ENCODE measurements at places on chromosomes 6 and 20.

GRCh38 chr20:57200882-57201695 is 65.4 kb downstream of the BMP7 start:
- no peak overlapping the region for H3K27ac ChIP-seq
- no peak overlapping the region for H3K4me3 ChIP-seq
- no peaks in the 10 kb centered on the region for H3K27me3 ChIP-seq
- H3K4me1 ChIP-seq, result no peaks in the 10 kb centered on the region
- H3K36me3 ChIP-seq, result no peaks in the 10 kb centered on the region
- no peak for DNase-seq

DNA sequence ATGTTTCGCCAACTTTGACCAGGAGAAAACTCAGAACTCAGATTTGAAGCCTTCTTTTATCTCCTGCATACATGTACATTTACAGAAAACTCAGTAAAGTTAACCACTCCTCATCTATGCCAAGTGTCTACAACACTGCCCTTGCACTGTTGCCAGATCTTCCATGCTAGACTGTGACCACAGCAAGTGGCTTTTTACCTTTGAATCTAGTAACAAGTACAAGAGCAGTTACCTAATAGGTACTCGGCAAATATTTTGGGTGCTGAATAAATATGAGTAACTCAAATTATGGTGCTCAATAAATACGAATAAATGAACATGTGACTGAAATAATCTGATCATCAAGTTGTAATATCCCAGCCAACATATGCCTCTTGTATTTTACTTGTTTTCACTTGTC is 184.9 kb downstream of the EYA4 start:
- no peaks in the 10 kb centered on the region for H3K27me3 ChIP-seq
- no peak overlapping the region for H3K27ac ChIP-seq
- no peak overlapping the region for H3K4me3 ChIP-seq
- H3K4me1 ChIP-seq, result no peaks in the 10 kb centered on the region
- DNase-seq, result no peak
- no peaks in the 10 kb centered on the region for H3K36me3 ChIP-seq

DNA sequence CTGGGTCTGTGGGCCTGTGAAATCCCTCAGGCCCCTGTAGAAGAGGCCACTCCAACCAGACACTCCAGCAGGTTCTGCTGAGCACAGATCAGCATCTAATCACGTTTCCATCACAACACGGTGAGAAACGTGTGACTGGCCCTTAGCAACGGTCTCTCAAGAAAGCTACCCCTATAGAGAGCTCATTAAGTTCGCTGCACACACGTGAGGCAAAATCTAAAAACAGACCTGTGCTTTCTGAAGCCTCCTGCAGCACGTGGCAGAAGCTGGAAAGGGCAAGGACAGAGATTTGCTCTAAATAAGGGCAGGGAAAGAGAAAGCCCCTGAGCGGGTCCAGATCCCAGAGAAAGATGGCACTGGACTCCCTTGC is 56.5 kb downstream of the GPR6 start:
- H3K36me3 ChIP-seq, result no peaks in the 10 kb centered on the region
- H3K27me3 ChIP-seq, result no peaks in the 10 kb centered on the region
- no peak overlapping the region for H3K4me3 ChIP-seq

DNA sequence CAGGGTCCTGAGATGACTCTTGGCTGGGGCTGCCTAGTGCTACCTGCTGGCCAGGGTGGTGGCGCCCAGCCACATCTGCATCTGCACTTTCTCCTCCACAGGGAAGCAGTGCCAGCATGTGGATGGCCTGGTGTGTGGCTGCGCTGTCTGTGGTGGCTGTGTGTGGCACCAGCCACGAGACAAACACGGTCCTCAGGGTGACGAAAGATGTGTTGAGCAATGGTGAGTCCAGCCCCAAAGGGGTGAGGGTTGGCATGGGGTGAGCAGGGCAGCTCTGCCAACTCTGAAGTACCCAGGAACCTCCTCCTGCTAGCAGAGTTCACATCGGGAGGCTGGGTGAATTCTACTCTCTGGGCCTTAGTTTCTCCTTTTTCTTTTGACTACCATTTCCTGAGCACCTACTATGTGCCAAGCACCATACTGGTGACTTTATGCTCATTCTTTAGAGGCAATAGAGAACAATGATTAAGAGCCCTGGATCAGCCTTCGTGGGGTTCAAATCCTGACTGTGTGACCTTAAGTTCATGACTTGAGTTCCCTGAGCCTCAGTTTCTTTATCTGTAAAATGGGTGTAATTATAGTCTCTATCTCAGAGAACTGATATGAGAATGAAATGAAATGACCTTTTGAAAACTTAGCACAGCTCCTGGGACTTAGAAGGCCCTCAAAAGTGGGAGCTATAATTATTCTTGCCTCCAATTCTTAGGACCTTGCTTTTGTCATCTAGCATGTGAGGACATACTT is 2.1 kb downstream of the BPIFB4 start:
- no peak overlapping the region for H3K4me3 ChIP-seq
- no peaks in the 10 kb centered on the region for H3K4me1 ChIP-seq
- H3K27ac ChIP-seq, result no peak overlapping the region
- no peaks in the 10 kb centered on the region for H3K36me3 ChIP-seq
- no peaks in the 10 kb centered on the region for H3K27me3 ChIP-seq
- no peak for DNase-seq

DNA sequence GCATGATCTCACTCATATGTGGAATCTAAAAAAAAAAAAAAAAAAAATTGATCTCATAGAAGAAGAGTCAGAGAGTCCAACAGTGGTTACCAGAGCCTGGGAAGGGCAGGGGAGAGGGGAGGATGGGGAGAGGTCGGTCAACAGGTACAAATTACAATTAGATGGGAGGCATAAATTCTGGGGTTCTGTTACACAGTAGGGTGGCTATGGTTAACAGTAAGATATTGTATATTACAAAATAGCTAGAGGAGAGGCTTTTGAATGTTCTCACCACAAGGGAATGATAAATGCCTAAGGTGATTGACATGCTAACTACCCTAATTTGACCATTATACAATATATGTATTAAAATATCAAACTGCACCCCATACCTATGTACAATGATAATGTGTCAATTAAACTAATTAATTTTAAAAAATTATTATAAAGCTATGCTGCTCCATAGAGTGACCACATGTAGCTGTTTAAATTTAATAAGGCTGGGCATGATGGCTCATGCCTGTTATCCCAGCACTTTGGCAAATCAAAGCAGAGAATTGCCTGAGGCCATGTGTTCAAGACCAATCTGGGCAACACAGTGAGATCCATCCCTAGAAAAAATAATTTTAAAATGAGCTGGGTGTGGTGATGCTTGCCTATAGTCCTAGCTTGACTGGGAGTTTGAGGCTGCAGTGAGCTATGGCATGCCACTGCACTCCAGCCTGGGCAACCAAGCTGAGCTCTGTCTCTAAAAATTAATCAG is 70.9 kb downstream of the SNX5 start:
- peaks cover 4% of the 10 kb centered on the region for H3K27me3 ChIP-seq
- no peak overlapping the region for H3K4me3 ChIP-seq
- DNase-seq, result no peak
- no peaks in the 10 kb centered on the region for H3K4me1 ChIP-seq
- H3K36me3 ChIP-seq, result no peaks in the 10 kb centered on the region

DNA sequence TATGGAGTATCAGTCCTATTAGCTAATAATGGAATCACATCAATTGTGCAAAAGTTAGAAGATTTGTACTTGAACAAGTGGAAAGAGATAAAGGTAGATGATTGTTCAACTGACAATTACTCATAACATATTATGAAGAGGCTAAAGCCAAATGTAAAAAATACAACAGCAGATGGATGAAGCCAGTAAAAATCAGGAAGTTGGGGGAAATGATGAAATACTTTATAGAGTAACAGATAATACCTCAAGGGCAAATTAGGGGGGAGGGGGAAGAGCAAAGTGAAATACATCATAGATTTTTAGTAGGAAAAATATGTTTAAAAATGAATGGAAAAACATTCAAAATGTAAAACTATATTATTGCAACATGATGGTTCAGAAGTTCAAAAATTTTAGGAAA is 114.0 kb downstream of the PDSS2 start:
- no peak overlapping the region for H3K4me3 ChIP-seq
- DNase-seq, result no peak
- no peaks in the 10 kb centered on the region for H3K4me1 ChIP-seq
- H3K36me3 ChIP-seq, result no peaks in the 10 kb centered on the region
- no peaks in the 10 kb centered on the region for H3K27me3 ChIP-seq

GRCh38 chr6:126143761-126144251 is 157.5 kb downstream of the TRMT11 start:
- H3K4me3 ChIP-seq, result no peak overlapping the region
- H3K27ac ChIP-seq, result no peak overlapping the region
- H3K36me3 ChIP-seq, result no peaks in the 10 kb centered on the region
- no peaks in the 10 kb centered on the region for H3K27me3 ChIP-seq

All from CD8-positive, alpha-beta memory T cell (primary cell).